Activated CD4-positive, CD25-positive, alpha-beta regulatory T cell (primary cell): ENCODE measurements at places on chromosomes 5 and 9.

DNA sequence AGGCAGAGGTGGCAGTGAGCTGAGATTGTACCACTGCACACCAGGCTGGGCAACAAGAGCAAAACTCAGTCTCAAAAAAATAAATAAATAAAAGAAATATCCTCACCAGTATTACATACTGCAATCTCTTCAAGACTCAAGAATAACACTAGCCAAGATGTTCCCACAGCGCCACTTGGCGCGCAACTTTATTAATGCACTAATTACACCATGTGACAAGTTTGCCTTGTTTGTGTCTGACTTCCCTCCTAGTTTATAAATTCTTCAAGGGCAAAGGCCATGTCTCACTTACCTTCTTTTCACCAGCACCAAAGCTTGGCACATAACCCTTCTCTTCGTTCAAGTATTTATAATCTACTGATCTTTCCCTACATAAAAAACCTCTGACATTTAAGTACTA, 4.8 kb downstream of the SKP1 start:
- no peak for DNase-seq

DNA sequence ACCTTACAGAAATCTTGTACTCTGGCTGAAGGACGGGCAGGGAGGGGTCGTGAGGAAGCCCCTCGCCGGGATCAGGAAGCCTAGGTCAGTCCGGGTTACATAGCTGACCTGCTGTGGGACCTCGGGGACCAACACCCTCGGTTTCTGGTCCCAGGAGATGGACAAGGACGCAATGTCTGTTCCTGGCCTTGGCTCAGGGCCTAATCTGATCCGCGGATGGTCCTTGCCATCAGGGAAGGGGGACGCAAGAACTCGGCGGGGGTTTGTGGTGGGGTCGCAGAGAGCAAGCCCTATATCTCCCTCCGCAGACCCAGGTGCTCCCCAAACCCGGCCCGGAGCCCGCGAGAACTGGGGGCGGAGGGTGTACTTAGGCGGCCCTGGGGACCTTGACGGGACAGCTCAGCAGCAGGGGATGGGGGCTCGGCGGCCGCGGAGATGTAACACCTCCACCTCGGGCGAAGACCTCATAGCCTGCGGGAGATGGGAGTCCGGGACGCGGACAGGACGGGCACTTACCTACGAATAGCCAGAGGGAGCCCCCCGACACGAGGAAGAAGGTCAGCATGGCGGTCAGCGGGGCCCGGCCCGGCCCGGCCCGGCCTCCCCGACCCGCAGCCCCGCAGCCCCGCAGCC, 353 bp downstream of the ACSL6 start:
- no peak for DNase-seq

DNA sequence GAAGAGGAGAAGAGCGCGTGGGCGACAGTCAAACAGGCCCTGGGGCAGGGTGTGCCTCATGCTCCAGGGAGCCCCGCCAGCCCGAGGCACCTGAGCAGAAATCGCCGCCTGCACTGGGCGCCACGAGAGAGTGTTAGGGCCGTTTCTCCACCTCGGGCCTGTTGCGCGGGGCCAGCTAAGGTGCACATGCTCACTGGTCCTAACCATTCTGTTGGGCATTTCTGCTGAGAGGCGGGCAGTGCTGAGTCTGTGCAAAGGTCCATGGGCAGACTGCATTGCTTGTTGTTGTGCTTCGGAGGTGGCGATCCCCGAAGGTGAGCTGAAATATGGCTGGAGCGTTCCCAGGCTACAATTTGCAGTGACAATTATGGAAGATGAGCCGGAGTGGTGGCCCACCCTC, 367.8 kb upstream of the SPATA31A5 start:
- DNase-seq = no peak

GRCh38 chr5:116318091-116318854, 233.4 kb downstream of the COMMD10 start:
- no peak for DNase-seq

DNA sequence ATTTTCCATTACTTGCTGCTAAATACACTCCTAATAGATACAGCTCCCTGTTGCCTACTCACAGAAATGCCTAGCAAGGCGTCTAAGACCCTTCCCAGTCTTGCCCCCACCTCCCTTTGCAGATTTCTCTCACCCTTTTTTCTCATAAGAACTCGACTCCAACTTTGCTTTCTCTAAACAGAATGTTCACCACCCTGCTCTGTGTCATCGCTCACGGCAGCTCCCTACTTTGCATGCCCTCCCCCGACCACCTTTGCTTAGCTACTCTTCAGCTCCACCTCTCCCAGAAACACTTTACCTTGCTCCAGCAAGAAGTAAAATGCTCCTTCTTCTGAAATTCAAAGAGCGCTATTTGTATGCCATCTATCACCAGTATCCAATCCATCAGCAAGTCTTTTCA, 15.2 kb upstream of the PPP1R2B start:
- DNase-seq = no peak

DNA sequence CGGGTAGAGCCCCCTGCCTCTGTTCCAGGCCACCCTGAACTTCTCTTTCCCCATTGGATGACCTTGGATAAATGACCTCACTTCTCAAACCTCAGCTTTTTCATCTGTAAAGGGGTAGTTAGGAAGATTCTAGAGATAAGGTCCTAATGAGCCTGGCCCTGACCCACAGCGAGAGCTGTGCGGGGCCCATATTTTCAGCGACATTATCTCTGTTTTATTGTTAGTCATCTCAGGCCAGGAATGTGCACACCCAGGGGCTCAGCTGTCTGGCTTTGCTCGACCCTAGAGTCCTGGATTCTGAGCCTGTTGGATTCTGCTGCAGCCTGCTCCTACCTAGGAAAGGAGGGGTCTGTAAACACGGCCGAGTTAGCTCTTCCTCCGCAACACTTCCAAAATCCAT, 81.2 kb upstream of the LMX1B start:
- DNase-seq = no peak

GRCh38 chr9:38336341-38336740, 56.2 kb upstream of the ALDH1B1 start:
- DNase-seq = no peak

- no peak for DNase-seq
These were observed 1.9 kb downstream of the TTC16 start for GRCh38 chr9:127717766-127718165.

DNA sequence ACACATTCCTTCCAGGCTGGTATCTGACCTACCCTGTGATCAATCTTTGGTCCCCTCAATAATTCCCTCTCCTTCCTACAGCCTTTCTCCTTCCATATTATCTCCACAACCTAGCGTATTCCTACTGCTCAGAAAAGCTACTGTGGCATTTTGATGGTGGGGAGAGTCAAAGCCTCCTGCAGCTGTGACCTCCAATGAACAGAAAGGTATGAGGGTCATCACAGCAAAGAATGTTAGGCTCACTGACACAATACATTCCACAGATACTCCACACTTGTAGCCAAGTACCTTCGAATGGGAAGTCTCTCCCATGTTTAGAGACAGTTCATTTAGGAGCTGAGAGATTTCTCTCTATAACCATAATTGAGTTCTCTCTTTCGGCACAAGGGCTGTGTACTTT, 5.9 kb downstream of the FBN2 start:
- no peak for DNase-seq

DNA sequence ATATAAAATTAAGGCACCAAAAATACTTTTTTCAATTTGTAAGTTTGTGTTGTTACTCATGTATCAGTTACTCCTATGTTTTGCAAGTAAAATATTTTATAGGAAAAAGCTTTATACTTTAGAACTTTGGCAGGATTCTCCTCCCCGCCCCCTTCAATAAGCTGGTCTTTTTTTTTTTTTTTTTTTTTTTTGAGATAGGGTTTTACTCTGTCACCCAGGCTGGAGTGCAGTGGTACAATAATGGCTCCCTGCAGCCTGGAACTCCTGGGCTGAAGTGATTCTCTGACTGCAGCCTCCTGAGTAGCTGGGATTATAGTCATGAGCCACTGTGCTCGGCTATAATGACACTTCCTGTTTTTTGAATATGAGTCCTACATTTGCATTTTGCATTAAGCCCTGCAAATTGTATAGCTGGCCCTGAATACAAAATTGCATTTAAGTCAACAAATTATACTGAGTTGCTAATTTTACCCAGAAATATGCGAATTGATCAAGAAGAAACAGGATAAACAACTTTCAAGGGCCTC, 192.9 kb downstream of the PIK3R1 start:
- DNase-seq = no peak

- DNase-seq = no peak
These were observed 32.6 kb upstream of the PRRC2B start for GRCh38 chr9:131361202-131361833.

- no peak for DNase-seq
These were observed 154.9 kb upstream of the DAPK1 start for GRCh38 chr9:87342743-87343142.
